Occipital lobe (tissue), 3 donors: ENCODE measurements at places on chromosomes 6 and 20.

DNA sequence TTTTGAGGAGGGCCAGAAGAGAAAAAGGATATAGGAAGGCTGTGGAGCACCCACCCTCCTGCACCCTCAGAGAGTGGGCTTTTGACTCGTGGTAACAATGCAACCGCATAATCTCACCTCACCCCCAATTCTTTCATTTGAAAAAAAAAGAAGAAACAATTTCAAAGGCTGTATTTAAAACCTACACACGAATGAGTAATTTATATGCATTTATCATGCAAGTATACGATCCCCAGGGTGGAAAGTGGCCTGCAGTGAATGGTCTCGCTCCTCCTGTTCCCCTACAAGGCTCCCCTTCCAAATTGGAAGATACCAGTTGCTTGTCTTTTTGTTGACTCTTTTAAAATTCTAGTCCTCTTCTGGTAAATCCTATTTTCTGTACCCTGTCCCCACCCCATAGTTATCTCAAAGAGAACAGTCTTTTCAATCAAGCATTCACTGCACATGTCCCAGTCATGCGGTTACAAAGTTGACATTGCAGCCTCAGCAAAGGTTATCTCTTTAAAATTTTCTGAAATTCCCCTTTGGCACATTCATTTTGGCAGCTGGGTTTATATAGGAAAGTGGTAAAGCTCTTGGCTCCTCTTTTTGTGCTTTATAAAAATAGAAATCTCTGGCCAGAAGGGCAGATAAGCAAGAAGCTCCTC, 110.6 kb downstream of the ARID1B start:
- DNase-seq, result no peak

DNA sequence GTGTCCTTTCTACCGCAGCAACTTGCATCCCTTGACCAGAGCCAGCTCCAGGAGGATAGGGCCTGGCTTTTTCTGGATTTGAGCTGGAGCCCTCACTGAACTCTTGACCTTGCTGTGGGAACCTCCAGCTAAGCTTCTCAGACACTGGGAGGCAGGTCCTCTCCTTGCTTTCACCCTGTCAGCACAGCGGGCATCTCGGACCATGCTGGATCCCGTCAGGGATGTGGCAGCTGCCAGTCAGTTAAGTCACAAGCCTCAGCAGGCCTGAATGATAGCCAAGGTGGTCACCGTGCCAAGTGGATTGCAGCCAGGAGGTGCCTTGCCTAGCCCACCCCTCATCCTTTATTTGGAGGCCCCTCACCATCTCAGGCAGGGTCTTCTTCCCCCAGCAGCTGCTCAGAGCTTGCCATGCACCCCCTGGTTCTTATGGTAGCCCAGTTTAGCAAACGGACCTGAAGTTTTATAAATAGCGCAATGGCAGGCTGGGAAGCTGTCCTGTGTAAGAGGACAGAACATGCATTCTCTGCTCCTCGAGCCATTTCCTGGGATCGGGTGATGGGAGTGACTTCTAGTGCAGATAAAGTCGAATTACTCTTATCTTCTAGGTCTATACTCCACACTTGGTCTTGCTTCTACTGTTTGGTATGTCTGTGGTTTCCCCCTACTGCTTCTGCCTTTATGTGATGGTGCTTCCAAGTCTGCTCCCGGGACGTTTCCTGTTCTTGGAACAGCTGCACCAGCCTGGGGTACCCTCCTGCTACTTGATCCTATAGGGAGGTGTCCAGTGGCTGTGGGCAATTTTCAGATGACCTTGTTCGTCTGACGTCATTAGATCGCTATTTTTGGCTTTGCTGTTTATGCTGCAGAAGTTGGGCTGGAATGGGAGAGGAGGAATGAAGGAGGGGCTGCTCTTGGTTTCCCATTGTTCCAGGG, 7.1 kb upstream of the MYLK2 start:
- no peak for DNase-seq

DNA sequence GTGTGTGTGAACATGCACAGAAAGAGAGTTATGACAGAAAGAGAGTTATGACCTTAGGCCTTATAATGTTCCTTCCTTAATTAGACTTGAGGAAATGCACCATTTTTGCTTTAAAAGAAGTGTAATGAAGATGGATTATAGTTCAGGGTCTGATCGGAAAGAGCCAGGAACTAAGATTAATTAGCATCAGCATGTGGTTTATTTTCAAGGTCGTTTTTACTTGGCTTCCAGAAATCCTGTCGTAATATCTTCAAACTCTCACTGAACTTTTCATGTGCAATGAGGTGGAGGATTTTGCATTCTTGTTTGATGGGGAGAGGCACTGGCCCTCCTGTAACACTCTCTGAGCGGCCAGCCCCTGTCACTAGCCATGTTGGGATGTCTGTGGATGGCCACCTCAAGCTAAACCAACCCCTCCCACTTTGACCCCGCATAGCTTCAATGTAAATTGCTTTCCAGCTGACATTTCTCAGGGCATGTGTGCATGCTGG, 116.8 kb downstream of the CDC5L start:
- DNase-seq, result no peak

- no peak for DNase-seq
Observed at GRCh38 chr20:40813029-40813431, 124.0 kb upstream of the MAFB start.

DNA sequence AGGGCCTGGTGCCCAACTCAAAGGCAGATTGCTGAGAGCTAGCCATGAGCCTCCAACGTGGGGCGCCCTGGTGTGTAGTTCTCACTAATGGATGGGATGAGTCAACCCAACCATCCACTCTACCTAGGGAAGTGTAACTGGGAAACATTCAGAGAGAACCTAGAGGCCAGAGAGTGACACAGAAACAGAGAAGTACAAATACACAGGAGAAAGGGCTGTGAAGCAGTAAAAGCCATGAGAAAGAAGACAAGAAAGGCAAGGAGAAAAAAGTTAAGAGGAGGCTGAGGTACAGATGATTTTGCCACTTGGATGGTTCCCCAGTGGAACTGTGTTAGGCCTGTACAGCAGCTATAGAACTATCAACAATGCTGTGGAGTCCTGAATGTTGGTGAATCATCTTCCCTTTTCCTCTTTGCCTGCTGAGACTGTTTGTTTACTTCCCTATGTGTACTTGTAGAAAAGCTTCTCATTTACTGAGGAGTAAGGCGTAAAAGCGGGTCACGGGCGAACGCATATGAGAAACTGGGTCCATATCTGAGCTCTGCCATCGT, 39.0 kb downstream of the MAN1A1 start:
- no peak for DNase-seq

GRCh38 chr20:5714261-5715041, 35.8 kb upstream of the SHLD1 start:
- no peak for DNase-seq
